Activated CD4-positive, alpha-beta T cell treated with anti-CD3 and anti-CD28 coated beads, Interleukin-2, amount 50 U/mL, for 16 hours (primary cell): ENCODE measurements at places on chromosomes 16 and 17.

- no peak for DNase-seq
These were observed 39.1 kb downstream of the ASPA start for GRCh38 chr17:3514873-3515272.

GRCh38 chr16:35598696-35599332 is 2139.4 kb downstream of the TP53TG3F start:
- DNase-seq: no peak

- DNase-seq: no peak
These were observed 6.8 kb upstream of the KRT12 start for GRCh38 chr17:40873801-40874200.

GRCh38 chr17:21263376-21263775 is 10.2 kb upstream of the NATD1 start:
- peak; percentile 61 for DNase-seq

DNA sequence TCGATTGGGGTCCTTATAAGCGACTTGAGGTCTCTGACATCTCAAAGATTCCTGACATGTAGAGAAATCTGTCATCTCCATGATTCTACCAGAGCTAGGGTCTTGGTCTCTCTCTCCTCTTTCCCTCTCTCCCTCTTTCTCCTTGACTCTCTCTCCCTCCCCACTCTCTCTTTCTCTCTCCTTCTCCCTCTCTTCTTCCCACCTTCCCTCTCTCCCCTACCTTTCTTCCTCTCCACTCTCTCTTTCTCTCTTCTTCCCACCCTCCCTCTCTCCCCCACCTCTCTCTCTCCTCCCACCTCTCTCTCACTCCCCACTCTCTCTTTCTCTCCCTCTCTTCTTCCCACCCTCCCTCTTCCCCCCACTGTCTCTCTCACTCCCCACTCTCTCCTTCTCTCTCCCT is 32.6 kb downstream of the B4GALNT2 start:
- no peak for DNase-seq

- no peak for DNase-seq
These were observed 45.6 kb downstream of the RMI2 start for GRCh38 chr16:11390573-11391495.

DNA sequence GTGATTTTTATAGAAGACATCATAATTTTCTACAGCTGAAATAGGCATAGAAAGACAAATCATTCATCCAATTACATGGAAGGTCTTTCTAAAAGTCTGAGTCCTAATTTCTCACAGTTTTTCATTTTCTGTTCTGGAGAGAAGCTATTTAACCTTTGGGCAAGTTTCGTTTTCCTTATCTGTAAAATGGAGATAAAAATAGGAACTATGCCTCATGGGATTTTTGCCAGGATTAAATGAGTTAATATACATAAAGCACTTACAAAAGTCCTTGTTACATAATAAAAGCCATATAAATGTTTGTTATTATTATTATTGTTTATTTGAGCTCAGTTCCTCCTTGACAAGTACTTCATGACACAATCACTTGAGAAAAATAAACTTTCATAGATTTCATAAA is 121.4 kb downstream of the SKAP1 start:
- no peak for DNase-seq

GRCh38 chr16:80147026-80147655 is 393.7 kb upstream of the DYNLRB2 start:
- DNase-seq: no peak

- peak; percentile 28 for DNase-seq
These were observed 21.5 kb downstream of the MBTD1 start for GRCh38 chr17:51238255-51238887.

DNA sequence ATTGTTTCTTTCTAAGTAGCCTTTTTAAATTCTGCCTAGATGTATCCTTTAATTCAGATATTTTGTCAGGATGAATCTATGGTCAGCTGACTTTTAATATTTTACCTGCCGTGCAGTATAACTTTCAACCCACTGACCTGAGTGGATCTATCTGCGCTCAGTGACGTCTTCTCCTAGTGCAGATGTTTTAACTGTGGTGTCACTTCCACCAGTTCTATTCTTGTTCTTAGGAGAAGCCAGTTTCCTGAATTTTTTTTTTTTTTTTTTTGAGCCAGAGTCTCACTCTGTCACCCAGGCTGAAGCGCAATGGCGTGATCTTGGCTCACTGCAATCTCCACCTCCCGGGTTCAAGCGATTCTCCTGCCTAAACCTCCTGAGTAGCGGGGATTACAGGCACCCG is 5.0 kb upstream of the TM4SF5 start:
- no peak for DNase-seq

DNA sequence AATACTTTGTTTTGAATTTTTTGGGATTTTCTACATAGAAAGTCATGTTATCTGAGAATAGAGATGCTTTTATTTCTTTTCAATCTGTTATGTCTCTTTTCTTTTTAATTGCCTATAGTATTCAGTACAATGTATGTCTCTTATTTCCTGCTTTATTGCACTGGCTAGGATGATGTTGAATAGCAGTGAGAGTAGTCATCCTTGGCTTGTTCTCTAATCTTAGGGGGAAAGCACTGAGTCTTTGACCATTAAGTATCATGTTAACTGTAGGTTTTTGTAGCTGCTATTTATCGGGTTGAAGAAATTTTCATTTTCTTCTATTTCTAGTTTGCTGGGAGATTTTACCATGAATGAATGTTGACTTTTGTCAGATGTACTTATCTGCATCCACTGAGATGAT is 10.0 kb upstream of the ABCA3 start:
- DNase-seq: no peak

GRCh38 chr16:82535262-82535661 is 91.5 kb upstream of the CDH13 start:
- no peak for DNase-seq

DNA sequence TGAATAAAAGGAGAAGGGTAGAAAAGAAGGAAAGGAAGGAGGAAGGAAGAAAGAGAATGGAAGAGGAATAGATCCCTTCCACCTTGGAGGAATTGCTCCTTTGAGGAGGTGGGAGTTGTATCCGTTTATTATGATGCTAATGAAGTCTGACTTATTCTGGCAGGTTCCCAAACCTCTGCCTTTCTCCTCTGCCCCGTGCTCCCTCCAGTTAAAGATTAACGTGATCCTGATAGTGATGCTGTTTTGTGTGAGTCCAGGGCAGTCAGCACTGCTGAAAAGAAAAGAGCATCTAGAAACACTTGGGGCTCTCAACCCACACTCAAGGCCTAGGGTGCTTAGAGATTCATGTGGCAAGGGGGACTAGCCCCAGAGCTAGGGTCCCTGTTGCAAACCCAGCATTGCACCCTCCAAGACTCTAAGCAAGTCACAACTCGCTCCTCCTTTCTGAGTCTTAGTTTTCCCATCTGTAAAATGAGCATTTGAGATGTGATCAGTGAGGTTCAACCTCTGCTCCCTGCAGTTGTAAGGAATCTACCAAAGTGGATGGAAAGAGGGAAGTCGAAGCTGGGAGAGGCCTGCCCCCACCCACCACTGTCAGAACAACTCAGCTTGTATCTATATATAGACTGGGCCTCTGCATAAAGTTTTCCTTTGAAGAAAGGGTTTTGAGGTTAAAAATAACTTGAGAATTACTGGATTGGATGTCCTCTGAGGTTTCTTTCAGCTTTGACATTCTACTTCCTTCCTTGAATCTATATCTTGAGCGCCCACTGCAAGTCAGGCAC is 46.9 kb upstream of the TMEM132E start:
- no peak for DNase-seq

DNA sequence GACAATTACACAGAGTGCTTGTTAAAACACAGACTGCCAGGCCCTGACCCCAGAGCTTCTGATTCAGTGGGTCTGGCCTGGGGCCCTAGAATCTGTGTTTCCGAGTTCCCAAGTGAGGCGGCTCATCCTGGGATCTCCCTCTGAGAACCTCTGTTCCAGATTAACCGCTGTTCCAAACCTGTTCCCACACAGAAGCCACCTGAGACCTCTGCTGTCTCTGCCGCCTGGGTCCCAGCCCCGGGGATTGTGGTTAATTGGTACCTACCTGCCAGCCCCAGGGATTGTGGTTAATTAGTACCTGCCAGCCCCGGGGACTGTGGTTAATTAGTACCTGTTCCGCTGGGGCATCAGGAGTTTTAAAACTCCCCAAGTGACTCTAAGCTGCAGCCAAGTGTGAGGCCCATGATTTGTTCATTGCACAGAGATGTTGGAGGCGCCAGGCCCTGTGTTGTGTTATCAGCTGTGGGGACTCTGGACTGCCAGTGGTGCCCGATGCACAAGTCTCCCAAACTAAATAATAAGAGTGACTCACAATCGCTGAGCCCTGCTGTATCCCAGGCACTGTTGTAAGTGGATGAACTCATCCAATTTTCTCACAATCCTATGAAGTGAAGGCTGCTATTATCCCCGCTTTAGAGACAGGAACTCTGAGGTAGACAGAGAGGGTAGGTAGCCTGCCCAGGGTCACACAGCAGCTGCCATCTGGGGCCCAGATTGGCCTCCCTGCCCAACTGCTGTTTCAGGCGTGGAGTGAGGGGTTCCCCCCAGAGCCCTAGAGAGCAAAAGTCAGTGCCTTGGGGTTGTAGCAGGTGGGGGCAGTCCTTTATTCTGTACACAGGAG is 219.7 kb downstream of the IRF8 start:
- DNase-seq: no peak

- DNase-seq: no peak
These were observed 107.5 kb upstream of the CREBBP start for GRCh38 chr16:3988011-3988410.

- DNase-seq: no peak
These were observed 2.1 kb downstream of the KCNH4 start for GRCh38 chr17:42178817-42179216.

DNA sequence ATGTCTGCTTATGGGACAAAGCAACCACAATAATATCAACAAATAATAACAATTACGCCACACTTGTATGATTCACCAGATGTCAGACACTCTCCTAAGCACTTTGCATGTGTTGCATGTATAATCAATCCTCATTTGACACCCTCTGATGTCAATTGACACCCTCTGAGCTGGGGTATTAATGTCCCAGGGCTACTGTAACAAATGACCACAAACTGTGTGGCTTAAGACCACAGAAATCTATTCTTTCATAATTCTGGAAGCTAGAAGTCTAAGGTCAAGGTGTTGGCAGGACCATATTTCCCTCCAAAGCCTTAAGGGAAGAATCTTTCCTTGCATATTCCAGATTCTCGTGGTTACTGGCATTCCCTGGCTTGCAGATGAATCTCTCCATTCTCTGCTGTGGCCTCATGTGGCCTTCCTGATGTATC is 112.7 kb downstream of the NPIPB5 start:
- DNase-seq: no peak

- no peak for DNase-seq
These were observed 67.5 kb downstream of the IQCK start for GRCh38 chr16:19785512-19786130.

DNA sequence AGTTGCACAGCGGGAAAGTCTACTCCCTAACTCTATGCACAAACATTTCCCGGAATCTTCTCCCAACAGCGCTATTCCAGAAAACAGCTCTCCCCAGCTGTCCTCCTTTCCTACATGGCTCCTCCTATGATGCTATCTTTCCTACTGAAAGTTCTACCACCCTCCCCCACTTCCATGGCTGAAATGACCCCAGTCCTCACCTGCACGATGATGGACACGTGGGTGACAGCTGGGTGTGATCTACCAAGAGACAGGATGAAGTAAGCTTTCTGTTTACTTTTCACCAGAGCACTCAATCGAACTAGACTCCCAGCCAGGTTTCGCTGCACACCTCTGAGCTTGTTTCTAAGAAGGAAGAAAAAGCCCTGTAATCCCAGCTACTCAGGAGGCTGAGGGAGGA is 10.7 kb downstream of the CTC1 start:
- DNase-seq: no peak

DNA sequence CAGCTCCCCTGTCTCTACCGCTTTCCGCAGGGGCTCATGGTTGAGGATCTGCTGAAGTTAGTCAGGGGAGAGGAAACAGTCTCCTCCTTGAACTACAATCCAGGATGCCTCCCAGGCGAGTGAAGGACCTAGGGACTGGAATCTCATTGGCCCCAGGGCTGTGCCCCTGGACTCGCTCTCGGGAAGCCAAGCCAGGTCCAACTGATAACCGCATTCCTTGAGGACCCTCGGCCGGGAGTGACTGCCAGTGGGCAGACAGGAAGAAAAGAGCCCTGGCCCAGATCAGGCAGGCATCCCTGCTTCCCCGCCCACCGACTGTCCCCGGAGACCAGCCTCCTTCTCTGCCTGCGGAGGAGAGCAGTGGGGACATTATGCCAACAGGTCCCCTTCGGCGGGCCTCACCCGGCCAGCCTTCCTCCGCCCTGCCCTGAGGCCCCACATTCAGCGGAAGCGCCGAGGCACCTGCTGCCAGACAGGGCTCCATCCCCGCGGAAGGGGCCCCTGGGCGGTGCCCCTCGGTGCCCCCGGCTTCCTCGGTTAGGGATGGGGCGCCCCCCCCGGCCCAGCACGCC is 776 bp downstream of the LRRC75A start:
- DNase-seq: no peak

GRCh38 chr16:13291591-13292333 is 390.4 kb downstream of the SHISA9 start:
- DNase-seq: no peak

DNA sequence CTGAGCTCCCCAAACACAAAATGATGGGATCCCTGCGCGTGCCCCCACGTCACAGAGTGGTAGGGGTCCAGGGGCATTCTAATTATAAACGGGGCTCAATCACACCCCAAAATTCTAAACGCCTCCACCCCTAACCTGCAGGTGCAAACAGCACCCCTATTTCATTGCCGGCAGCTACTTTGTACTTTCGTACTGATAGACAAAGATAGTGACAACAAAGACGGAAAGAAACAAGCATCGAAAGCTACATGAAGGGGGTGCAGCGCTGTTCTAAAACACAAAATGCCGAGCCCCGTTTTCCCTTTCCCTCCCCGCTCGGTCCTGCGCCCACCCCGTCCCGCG is 13.9 kb downstream of the MIS12 start:
- DNase-seq: no peak

- DNase-seq: no peak
These were observed 6.0 kb downstream of the FHOD1 start for GRCh38 chr16:67241008-67241900.

DNA sequence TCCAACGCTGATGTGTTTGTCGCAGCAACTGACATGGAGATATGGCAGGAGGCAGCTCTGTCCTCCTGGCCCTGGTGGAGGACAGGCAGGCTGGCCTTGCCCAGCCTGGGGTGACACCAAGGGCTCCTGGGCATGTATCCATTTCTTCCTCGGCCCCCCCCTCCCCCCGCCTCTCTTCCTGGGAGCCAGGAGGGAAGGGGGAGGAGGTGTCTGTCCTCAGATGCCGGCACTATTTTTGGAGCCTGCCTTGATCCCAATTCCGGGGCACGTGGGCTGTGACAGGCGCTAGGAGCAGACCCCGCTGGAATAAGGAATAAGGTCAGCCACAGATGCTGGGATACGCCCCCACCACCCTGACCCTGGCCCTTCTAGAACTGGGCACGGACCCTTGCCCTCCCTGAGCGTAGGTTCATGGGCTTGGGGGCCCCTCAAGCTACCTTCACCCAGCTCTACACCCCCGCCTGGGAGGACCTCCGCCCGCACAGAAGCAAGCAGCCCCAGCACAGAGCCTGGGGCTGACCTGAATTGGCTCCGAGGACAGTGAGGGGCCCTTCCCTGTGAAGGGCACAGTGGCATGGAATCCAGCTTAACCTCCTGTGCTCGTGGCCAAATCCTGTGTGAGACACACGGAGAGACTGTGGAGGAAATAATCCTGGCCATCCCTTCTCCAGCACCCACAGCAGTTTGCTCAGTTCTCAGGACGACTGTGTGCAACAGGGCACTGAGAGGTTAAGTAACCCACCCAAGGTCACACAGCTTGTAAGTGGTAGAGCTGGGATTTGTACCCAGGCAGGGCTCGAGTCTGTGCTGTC is 24.1 kb downstream of the SEC14L5 start:
- no peak for DNase-seq

- DNase-seq: peak; percentile 19
These were observed 37.2 kb upstream of the HS3ST3A1 start for GRCh38 chr17:13638855-13639458.
